Stromal cell of bone marrow (primary cell): ENCODE measurements at places on chromosomes 4 and X.
A peak's percentile ranks its signal among the peaks of the same experiment; 100 is the strongest.

- DNase-seq: no peak
These were observed 240.0 kb downstream of the GPC3 start for GRCh38 chrX:133745349-133745748.

GRCh38 chr4:3246458-3247398 is 2.2 kb upstream of the MSANTD1 start:
- no peak for DNase-seq

- DNase-seq: no peak
These were observed 37.1 kb downstream of the ATOH1 start for GRCh38 chr4:93865650-93866049.

- no peak for DNase-seq
These were observed 1264.7 kb downstream of the PCDH7 start for GRCh38 chr4:31984872-31985271.

DNA sequence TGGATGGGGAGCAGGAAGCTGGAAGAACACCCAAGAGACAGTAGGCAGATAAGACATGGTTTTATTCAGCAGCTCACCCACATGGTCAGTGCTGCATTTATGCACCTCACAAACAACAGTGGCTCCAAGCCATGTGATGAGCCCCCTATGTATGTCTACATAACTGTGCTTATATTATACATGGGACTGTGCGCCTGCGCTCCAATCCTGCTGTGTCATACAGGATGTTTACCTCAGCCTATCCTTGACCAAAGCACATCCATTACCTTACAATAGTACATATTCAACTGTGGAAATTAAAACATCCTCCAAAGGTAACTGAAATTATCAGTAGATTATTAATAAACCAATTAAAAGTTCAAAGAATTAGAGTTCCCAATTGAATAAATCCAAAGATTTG is 44.1 kb upstream of the SGMS2 start:
- DNase-seq: no peak

- no peak for DNase-seq
These were observed 121.9 kb downstream of the RBMX2 start for GRCh38 chrX:130523460-130524394.

GRCh38 chrX:8565729-8566128 is 101.1 kb downstream of the VCX3B start:
- DNase-seq: no peak

GRCh38 chr4:73589261-73589847 is 30.9 kb downstream of the RASSF6 start:
- DNase-seq: peak; percentile 85
